ENCODE measurements at places on chromosomes 12 and 14. TPM values are rescaled to one million over a fixed set of nuclear protein-coding genes. Genes with fewer than 3 reads are reported as not detected.

The ATF7IP gene
- 49.8 TPM for total RNA-seq

The KRT74 gene
- total RNA-seq = not detected

The EIF2S3B gene
- not detected for total RNA-seq

DNA sequence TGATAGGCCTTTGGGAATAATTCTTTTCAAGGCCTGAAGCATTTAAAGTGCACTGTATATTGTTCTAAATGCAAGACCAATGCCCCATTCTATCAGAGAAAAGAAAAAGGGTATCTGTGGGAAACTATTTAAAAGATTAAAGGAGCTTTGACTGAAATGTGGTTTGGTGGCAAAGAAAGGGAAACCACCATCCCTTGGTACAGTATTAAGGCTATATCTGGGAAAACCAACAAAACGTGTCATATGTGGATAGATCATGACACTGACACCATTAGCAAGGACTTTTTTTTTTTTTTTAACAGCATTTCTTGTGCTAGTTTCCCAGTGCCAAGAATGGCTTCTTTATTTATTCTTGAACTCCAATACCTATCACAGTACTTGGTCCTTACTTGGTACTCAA is 890.7 kb downstream of the DIO2 start:
- DNase-seq = no peak

Measured in upper lobe of left lung (tissue), 6 donors.